Mesenteric fat pad (tissue), 1 donor: ENCODE measurements at places on chromosomes 7 and 10. TPM values are rescaled to one million over a fixed set of nuclear protein-coding genes. Genes with fewer than 3 reads are reported as not detected.

- DNase-seq, result no peak
Measured at GRCh38 chr10:131909014-131909808, 8.4 kb downstream of the PPP2R2D start.

FAM25A gene
- total RNA-seq, result not detected

DNA sequence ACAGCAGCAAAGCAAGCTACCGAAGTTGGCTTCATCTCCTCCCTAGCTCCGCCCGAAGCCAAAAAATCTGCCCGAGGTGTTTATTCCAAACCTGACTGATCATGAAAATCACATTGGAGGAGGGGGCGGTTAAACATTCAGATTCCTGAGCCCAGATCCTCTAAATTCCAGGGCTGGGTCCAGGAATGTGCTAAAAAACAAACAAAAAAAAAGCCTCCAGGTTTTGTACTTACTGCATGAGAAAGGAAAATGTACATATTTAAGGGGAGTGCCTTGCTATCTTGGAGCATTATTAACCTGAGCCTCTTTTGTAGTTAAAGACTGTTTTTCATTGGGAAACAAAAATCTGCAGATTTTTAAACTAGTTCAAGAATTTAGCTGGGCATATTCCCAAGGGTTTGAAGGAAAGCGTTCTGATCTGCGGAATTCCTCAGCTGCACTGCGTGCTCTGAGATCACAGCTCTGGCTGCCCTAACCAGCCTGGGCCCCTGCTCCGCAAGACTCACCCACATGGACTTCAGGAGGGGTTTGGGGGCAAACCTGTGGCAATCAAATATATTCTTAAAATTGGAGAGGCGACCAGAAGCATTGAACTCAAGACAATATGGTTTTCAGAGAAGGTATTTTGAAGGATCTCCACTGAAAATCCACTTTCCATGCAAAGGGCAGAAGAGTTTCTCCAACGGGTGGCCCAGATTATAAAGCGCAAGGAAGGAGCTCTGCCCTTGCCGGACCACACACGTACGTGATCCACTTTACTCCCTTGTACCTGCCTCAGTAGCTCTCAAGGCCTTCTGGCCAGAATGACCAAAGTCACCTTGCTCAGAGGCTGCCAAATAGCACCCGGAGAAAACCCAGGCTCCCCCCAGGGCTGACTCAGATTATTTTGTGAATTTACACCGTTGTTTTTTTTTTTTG, 10.0 kb upstream of the TNS3 start:
- DNase-seq, result no peak

CNPY1 gene
- not detected for total RNA-seq

DNA sequence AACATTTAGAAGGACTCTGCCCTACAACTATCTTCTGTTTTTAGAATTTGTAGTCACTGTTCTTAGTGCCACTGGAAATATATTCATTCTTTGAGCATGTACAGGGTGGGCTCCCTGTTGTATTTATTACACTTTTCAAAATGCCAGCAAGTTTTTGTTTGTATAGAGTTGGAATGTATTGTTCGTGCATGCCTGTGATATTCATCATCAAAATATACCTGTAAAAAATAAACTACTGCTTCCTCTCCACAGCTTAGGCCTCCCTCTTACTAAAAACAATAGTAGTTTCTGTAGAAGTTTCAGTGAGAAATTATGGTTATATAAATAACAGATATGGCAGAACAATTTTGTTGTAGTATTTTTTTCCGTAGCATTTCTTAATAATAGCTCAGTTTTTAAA, 61.6 kb downstream of the NHLRC2 start:
- no peak for DNase-seq

SPDYE6 gene
- total RNA-seq, result not detected

DNA sequence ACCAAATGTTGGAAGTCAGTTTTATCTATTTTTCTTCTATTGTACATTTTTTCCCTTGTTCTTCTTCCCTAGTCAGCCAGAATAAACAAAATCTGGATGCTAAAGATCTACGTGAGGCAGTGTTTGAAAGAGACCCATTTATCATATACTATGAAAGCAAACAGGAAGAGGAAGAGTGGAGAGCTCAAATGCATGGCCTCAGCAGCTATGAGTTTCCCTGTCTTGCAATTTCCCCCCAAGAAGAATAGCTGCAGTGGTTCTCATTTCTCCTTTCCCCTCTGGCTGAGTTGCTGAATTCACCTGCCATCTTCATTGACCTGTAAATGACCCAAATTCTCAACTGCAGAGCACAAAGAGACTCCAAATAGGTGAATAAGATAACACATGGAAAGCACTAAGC, 347.1 kb upstream of the NRP1 start:
- no peak for DNase-seq

DNMBP gene
- total RNA-seq, result 19.7 TPM

GRCh38 chr7:42338231-42338915, 101.4 kb upstream of the GLI3 start:
- no peak for DNase-seq

DNA sequence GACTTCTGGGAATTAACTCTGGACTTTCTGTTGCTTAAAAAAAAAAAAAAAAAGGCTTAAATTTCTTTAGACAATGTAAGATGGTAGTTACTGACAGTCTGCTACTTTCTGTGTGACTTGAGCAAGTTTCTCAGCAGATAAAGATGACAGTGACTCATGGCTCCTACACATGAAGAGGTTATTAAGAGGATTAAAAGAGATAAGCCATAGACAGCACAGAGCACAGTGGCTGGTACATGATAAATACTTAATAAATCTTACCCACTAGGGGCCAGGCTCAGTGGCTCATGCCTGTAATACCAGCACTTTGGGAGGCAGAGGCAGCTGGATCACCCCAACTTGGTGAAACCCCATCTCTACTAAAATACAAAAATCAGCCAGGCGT, 174.8 kb downstream of the JAZF1 start:
- DNase-seq, result no peak

GRCh38 chr10:132399117-132400035, 2.4 kb downstream of the PWWP2B start:
- DNase-seq, result no peak
